ENCODE measurements at places on chromosomes 11 and 22. TPM values are rescaled to one million over a fixed set of nuclear protein-coding genes. Genes with fewer than 3 reads are reported as not detected.

DNA sequence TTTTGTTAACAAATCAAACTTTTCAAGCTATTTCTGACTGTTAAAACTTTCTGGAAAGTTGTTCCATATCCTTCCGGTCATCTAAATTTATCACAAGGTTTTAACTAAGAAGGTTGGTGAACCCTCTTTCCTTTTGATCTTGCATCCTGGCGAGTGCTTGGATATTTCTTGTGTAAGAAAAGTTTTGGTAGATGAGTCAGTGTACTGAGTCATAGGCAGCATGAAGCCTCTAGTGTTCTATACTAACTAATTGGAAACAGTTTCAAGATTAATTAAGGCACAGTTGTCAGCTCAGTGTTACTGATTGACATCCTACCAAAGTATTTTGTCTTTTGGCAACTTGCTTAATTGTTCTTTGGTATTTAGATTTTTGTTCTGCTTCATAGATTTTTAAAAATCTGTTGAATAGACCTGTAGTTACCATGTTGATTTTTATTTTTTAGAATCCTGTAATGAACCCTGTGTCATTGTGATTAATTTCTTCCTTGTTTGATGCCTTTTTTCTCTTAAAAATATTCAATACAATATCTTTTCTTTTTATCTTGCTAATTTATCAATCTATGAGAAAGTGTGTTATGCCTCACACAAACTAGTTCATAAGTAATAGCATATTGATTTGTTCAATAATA is 38.0 kb downstream of the METTL15 start:
- peak; percentile 88 for ATAC-seq

GRCh38 chr22:23498811-23499798 is 81.0 kb downstream of the IGLL1 start:
- no peak for ATAC-seq

DNA sequence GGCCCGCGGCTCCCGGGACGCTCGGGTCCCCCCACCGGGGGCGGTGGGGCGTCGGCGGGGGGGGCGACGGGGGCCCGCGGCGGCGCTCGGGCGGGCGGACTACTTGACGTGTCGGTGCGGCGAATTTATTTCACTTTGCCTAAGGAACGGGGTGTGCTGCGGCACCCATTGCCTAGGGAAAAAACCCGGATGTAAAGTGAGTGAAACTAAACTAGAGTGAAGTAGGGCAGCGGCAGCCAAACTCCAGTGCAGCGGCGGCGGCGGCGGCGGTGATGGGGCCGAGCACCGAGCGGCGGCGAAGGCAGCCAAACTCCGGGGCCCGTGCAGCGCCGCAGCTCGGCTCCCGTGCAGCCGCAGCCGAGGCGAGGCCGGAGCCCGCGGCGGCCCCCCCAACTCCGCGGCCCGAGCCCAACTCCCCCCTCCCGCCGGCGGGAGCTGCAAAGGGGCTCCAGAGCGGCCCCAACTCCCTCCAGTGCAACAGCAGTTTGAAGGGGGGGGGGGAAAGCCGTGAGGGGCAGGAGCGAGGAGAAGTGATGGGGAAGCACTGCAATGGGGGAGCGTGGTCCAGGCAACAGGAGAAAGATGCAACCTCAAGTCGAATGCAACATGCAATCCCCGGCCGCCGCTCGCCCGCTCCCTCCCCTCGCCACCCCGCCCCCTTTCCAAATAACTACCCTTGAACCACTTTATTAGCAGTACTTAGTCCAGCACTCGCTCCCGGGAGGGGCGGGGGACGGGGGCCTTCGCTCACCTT is 647 bp upstream of the PHF21A start:
- ATAC-seq: peak; percentile 60

GRCh38 chr11:46388619-46389449 is 2.7 kb downstream of the CHRM4 start:
- no peak for ATAC-seq

GRCh38 chr11:61960532-61960931 is 6.9 kb downstream of the FTH1 start:
- no peak for ATAC-seq

DNA sequence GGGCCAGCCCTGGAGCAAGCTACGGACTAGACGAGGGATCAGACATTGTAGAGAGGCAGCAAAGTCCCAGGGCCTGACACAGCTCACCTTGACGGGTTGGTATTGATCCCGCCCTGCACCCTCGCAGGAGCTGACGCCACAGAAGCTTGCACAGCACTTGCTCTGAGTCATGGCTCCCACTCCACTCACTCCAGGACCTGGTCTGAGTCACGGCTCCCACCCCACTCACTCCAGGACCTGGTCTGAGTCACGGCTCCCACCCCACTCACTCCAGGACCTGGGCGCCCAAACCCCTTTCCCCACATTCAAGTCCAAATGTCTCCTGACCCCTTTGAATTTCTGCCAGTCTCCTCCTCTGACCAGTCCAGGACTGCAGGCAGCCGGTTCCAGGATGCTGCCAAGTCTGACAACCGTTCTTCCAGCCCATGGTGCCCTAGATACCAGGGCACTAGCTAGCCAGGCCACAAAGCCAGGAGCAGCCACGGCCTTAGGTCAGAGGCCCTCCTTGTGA is 6.0 kb upstream of the PNPLA5 start:
- ATAC-seq: peak; percentile 85

GRCh38 chr11:61863548-61864081 is 27.7 kb downstream of the FADS3 start:
- ATAC-seq: peak; percentile 9

DNA sequence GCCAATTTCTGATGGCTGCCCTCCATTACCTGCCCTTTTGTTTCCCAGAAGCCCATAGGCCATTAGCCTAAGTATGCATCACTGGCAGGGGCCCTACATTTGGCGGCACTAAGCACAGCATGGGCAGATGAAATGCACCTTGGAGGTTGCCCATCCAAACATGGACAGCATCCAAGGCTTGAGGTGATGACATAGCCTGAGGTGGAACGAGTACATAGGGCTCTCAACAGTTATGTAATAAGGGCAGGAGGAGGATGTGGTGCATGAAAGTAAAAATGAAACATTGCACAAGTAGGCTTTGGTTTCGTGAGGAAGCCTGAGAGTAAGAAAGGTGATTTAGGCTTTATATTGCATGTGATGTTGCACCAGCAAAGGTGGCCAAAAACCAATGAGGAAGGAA is 148.1 kb downstream of the FAM76B start:
- peak; percentile 83 for ATAC-seq

CDKN1C gene
- total RNA-seq: 3.5 TPM

OSBP gene
- 24.0 TPM for total RNA-seq

SLC43A3 gene
- total RNA-seq: 28.2 TPM
